Sigmoid colon (tissue), 7 donors: ENCODE measurements at places on chromosomes 12 and 14. TPM values are rescaled to one million over a fixed set of nuclear protein-coding genes. Genes with fewer than 3 reads are reported as not detected.

DNA sequence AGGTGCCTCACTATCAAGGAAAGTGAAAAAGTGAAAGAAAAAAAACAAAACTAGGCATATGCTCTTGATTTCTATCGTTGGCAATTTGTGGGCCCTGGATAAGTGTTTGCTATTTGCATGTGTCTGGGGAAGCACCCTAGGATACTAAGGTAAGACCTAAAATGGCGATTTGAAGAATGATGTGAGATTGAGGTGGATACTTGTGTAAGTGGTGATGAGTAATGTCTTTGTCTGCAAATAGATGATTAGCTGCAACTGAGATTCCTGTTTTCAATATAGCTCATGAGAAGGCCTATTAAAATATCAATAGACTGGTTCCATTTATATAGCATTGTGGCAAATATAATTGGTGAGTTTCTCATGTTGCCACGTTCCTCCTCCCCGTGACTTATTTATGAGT lies 261.7 kb downstream of the NEDD1 start:
- no peak for DNase-seq

DNA sequence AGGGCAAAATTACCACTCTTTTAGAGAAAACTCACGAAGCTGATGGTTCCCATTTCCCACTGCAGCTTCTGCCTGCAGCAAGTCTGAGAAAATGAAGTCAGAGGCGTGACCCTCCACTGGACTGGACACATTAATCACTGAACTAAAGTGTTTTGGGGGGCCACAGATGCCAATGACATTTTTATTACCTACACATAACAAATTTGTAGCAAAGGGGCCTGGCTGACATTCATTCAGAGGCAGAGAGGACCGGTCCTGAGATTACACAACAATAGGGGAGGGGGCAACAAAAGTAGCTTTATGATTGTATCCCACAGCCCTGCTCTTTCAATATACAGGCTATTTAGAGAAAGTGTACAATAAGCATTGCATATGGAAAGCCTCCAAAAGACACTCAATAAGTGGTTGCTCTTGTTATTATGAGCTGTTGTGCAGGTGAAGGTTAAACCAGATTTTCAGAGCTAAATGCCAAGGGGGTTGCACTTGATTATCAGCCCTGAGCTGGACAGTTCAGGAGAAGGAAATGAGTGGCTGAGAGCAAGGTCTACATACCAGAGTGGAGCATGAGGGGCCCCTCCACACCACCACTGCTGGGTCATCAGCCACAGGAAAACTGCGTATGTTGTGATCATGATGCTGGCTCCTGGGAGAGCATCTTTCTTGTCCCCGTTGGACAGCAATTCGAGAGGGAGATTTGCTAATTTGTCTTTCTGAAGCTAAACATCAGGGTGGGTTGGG lies 41.5 kb upstream of the CCDC60 start:
- no peak for DNase-seq

GRCh38 chr12:89346741-89347324 lies 5.5 kb downstream of the DUSP6 start:
- peak; percentile 75 for DNase-seq

Gene MYO1A
- 1.8 TPM for total RNA-seq

Gene CRACR2A
- 4.2 TPM for total RNA-seq

Gene RNASE8
- not detected for total RNA-seq

- no peak for DNase-seq
Measured at GRCh38 chr12:2320841-2321240, 268.1 kb downstream of the CACNA1C start.

GRCh38 chr12:18549598-18549997 lies 188.2 kb downstream of the PLCZ1 start:
- no peak for DNase-seq

DNA sequence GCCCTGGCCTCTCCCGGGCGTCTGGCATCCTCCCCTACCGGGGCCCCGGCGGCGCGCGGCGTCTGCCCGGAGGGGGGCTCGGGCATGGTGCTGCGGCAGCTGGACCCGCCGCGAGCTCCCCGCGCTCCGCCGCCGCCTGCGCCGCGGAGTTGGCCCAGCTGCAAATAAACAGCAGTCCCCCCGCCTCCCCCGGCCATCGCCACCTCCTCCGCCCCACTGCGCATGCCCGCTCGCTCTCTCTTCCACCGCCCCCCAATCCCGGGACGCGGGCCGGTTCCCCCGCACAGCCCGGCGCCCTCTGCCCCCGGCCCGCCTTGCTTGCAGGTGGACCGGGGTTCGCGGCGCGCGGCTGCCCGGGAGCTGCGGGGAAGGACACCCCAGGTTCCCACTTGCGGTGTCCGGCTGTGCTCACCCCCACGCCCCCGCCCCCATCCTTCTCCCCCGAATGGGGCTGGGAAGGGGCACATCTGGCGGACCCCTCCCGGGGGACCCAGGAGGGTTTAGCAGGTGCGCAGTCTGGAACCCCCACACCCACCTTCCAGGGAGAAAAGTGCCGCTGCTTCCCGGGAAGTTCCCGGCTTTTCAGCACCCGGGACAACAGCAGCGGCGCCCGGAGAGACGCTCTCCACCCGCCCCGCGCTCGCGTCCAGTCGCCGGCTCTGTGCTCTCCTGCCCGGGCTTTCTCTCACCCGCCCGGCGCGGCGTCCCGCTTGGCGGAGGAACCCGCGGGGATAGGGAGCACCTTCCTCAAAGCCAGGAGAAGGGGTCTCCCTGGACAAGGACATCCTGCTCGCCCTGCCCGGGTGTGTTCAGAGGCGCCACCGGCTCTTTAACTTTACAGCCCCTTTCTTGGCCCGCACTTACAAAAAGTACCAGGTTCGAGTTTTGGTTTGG lies at the start of gene TMTC1:
Gene TMTC1 (minus strand): TSS at position 170 of the 894 bp plus-strand sequence. CDS start 191 bp downstream, outside the sequence.
- DNase-seq, result peak; percentile 90

Gene SLC15A4
- total RNA-seq, result 20.2 TPM

Gene TMEM229B
- total RNA-seq, result 6.1 TPM

Gene TMX1
- total RNA-seq, result 21.2 TPM

- DNase-seq, result peak; percentile 90
Measured at GRCh38 chr12:119322301-119322723, 12.2 kb upstream of the CCDC60 start.

DNA sequence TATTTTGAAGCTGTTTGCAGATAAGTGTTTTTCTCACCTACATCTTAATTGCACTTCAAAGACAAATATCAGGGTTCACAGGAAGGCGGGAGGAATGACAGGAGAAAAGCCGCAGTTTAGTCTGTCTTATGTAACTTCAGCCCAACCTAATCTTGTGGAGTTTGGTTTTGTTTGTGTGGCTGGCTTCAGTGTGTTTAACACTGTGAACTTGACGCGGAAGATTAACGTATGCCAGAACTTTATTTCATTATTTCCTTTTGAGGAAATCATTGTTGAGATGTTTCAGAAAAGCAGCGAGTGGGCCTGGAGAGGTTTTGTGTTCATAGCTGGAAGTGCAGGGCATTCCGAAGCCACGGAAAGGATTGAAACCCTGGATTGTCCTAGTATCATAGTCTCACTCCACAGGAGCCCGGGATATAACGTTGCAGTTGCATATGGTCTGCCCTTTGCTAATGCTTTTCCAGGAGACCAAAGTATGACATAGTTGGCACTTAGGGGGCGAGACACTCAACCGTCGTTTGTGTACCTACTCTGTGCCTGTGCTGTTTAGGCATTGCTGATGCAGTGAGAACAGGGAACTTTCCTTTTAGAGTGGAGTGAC lies 2.0 kb downstream of the PELI2 start:
- DNase-seq, result peak; percentile 59

DNA sequence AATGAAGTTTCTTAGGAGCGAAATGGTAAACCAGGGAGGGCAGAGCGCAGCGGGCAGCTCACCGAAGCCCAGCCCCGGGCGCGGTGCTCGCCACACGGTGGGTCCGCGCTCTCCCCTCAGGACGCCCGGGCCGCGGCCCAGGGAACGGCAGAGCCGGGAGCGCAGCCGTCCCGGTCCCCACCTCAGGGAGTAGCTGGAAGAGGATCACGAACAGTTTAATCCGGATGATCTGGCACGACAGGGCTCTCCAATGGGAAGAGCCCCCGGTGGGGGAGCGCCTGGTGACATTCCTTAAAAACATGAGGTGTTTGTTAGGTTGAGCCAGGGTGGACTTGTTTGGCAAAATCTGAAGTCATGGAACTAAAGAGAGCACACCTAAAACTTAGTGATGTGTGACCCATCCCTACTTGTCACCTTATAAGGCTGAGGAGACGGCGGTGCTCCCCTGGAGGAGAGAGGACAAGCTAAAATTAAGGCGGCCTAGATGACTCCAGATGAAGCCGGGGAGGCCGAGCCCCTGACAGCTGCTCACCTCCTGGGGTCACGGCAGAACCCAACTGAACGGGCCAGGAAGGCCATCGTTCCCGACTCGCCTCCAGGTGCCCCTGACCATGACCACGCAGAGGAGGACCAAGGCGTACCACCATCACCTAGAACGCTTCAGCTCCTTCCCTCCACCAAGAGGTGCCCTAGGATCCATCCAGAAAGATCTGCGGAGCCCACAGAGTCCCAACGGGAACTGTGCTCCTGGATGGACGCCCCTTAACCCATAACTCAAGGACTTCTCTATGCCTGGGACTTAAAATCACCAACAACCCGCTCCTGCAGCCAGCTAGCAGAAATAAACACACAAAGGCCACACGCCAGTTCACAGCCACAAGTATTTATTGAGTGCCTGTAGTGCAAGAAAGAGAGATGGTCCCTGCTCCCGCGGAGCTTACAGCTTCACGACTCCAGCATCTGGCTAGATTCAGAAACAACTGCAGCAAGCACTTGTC lies 866 bp upstream of the PITPNM2 start:
- no peak for DNase-seq

DNA sequence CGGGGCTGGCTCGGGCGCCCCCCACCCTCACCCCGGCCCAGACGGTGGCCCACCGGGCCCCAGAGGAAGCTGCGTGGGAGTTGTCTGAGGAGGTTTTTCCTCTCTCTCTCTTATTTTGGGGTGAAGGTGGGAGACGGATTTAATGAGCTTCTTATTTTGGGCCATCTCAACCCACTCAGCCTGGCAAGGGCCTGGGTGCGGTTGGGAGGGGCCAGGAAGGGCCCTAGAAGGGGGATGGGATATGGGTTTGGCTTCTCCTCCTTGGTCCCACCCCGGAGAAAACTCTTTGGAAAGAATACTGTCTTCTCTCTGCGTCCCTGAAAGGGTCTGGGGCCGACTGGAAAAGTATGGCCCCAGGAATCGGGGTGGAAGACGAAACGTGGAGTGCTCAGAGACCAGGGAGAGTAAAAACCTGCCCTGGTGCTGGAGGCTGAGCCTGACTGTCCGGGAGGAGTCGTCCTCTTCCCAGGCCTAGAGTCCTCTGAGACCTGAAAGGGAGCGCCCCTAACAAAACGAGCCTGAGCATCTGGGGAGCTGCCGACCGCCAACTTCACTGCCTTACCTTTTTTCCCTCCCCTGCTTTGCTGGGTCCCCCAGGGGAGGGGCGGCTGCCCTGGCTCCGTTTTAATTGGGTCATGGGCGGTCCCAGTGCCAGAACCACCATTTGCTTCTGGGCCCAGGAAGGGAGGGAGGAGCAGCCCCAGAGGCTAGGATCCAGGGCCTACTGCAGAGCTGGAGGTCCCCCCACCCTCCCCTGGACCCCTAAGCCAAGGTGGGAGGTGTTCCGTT lies 1.6 kb downstream of the MMP14 start:
- DNase-seq, result peak; percentile 95

DNA sequence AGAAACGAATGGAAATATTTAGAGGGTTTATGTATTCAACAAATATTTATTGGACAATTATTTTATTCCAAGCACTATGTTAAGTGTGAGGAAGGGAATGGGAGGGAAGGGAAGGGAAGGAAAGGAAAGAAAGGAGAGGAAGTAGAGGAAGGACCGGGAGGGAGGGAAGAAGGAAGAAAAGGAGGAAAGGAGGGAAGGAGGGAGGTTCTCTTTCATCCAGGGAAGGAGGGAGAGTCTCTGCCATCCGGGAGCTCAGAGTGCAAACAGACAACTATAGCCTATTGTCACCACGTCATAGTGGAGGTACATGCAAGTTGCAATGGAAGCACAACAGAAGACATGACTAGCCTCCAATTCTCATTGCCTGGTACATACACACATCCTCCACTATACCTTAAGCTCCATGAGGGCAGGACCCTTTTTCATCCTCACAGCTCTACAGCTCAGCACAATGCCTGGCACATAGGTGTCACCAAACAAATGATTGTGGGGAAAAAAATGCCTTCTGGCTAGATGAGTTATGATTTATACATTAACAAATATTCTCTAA lies 48.1 kb downstream of the DAD1 start:
- no peak for DNase-seq

DNA sequence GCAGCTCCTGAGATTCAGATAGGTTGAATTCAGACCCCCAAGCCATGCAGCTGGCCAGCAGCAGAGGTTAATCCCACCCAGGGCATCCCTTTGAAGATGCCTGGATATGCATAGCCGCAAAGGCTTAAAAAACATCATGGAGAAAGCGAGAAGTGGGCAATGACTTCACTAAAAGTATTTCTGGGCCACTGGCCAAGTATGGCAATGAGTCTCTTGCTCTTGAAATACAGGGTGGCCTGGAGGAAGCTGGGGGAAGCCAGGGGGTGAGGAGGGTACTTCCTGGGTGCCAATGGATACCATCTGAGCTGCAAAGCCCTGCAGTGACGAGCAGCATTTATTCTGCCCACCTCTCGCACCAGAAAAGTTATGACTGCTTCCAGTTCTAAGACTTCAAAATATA lies 539.3 kb upstream of the TBX3 start:
- no peak for DNase-seq

DNA sequence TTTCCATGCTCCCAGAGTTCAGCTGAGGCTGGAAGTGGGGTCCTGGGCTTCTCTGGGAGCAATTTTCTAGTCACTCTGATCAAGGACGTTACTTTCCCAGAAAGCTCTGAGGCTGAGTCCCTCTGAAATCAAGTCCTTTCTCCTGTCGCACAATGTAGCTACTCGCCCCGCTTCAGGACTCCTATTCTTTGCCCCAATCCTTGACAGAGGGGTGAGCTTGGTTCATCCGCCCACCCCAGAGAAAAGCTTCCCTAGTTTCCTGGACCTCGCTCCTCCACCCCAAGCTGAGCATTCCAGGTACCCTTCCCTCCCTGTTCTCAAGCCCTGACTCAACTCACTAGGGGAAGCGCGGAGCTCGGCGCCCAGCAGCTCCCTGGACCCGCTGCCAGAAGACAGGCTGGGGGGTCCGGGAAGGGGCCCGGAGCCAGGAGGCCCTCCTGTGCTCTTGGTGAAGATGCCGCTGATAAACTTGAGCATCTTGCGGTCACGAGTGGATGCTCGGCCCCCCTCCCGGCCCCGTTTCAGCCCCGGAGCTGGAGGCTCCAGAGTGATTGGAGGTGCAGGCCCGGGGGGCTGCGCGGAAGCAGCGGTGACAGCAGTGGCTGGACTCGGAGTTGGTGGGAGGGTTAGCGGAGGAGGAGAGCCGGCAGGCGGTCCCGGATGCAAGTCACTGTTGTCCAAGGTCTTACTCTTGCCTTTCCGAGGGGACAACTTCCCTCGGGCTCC lies 1.6 kb downstream of the AGAP2 start:
- DNase-seq, result no peak

DNA sequence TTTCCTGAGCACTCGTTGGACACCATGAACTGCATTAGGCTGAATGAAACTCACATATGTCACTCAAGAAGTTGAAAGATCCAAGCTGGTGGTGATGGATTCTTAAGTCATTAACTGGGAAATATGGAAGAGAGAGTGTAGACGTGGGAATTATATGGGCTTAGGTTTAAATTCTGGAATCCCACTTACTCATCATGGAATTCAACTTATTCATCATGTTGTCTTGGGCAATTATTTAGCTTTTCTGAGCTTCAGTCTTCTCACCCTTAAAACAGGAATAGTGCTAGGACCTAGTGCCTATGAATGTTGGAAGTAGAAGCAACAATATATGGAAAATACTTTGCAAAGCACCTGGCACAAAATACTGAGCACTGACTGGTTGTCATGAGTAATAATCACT lies 292.4 kb upstream of the TBX3 start:
- no peak for DNase-seq

- DNase-seq, result no peak
Measured at GRCh38 chr12:27176765-27177164, 67.3 kb upstream of the STK38L start.

Gene GNB3
- 2.0 TPM for total RNA-seq
